Glomerular endothelial cell (primary cell): ENCODE measurements at places on chromosomes 1 and 21. TPM values are rescaled to one million over a fixed set of nuclear protein-coding genes. Genes with fewer than 3 reads are reported as not detected.

SLC30A1 gene
- total RNA-seq: 15.9 and 17.3 TPM in 2 replicates

GJC2 gene
- total RNA-seq: 0.53 TPM in 1 of 2 replicates, not detected in the other

CYP4A11 gene
- not detected in 2 replicates for total RNA-seq

CLDN17 gene
- not detected in 2 replicates for total RNA-seq

GCSAML gene
- not detected in 2 replicates for total RNA-seq

TNFRSF18 gene
- 0.58 TPM in 1 of 2 replicates, not detected in the other for total RNA-seq

- DNase-seq: no peak
These were observed 62.3 kb downstream of the CCDC185 start for GRCh38 chr1:223455470-223455869.

GRCh38 chr1:181538836-181539235 lies 55.5 kb downstream of the CACNA1E start:
- DNase-seq: no peak

DNA sequence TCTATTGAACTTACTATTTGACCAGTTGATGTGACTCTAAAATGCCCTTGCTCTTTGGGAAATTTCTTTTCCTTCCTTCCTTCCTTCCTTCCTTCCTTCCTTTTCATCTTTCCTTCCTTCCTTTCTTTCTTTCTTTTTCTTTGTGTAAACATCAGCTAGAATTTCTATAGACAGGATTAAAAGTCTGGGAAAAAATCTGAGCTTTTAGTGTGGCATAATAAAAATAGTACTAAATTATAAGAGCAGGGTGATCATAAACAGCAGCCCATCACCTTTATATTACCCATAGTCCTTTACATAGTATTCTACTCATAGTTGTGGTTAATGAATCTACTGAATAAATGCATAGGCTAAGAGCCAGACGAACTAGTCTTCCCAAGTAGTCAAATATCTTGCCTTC lies 281.0 kb upstream of the DAB1 start:
- DNase-seq: no peak

DNA sequence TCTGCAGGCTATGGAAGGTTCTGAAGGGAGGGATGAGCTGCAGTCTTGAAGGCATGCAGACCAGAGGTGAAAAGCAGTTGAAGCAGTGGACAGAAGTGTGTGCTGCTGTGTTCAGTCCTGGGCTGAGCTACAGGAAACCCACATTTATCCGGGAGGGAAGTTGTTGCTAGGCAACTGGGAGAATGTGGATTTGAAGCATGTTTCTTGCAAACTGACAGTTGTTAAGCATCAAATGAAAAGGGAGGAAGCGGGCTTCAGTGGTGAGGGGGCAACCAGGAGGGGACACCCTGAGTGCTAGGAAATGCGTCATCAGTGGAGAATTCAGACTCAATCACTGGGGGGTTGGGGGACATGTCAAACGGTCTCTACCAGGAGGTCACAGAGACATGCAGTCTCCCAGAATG lies 28.7 kb downstream of the ABCA4 start:
- DNase-seq: peak; percentile 99

- DNase-seq: no peak
These were observed 109.0 kb downstream of the SGIP1 start for GRCh38 chr1:66642992-66643391.

GRCh38 chr1:3623441-3624199 lies 1.2 kb upstream of the TPRG1L start:
- no peak for DNase-seq

DNA sequence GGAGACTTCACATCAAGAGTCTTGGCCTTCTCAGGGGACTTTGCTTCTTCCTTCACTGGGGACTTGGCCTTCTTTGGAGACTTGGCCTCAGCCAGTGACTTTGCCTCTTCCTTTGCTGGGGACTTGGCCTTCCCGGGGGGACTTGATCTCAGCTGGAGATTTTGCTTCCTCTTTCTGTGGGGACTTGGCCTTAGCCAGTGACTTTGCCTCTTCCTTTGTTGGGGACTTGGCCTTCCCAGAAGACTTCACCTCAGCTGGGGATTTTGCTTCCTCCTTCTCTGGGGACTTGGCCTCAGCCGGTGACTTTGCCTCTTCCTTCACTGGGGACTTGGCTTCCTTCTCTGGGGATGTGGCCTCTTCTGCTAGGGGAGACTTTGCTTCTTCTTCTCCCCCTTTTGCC lies 13.5 kb upstream of the CD2 start:
- DNase-seq: no peak

- no peak for DNase-seq
These were observed 59.7 kb downstream of the CLIC6 start for GRCh38 chr21:34728479-34728878.

DNA sequence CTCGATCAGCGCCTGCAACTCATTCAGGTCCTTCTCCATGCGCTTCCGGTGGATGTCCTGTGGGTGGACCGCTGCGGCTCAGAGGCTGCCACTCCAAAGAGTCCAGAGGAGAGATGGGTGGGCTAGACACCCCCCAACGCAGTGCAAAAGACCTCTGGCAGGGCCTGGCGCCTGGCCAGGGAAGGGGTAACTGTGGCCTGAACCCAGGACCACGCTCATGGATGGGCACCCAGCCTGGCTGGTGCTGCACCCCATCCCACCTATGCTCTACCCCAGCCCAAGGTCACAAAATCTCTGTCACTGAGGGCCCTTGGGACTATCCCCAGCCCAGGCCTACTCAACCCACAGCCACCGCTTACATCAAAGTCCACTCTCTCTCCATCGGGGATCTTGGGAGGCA lies 12.2 kb downstream of the TNNT2 start:
- DNase-seq: no peak

GRCh38 chr1:196357913-196358312 lies 250.3 kb downstream of the KCNT2 start:
- DNase-seq: no peak

- DNase-seq: no peak
These were observed 62.7 kb downstream of the PLPP3 start for GRCh38 chr1:56516539-56517252.

DNA sequence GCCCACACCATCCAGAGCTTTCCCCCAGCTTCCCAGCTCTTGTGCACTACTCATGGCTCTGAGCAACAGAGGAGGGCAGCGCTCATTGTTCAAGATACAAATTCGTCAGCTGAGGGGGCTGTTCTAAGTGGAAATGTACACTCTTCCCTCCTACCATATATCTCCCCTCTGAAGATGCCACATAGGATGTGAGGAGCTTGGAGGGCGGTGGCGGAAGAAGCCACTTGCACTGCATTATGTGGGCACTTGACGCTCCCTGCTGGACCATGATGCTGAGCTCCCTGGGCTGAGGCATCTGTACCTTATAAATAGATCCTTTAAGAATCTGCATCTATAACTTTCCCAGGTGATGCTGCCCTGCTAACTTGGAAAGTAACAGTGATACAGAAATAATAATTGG lies 477.6 kb upstream of the DEPDC1 start:
- no peak for DNase-seq

DNA sequence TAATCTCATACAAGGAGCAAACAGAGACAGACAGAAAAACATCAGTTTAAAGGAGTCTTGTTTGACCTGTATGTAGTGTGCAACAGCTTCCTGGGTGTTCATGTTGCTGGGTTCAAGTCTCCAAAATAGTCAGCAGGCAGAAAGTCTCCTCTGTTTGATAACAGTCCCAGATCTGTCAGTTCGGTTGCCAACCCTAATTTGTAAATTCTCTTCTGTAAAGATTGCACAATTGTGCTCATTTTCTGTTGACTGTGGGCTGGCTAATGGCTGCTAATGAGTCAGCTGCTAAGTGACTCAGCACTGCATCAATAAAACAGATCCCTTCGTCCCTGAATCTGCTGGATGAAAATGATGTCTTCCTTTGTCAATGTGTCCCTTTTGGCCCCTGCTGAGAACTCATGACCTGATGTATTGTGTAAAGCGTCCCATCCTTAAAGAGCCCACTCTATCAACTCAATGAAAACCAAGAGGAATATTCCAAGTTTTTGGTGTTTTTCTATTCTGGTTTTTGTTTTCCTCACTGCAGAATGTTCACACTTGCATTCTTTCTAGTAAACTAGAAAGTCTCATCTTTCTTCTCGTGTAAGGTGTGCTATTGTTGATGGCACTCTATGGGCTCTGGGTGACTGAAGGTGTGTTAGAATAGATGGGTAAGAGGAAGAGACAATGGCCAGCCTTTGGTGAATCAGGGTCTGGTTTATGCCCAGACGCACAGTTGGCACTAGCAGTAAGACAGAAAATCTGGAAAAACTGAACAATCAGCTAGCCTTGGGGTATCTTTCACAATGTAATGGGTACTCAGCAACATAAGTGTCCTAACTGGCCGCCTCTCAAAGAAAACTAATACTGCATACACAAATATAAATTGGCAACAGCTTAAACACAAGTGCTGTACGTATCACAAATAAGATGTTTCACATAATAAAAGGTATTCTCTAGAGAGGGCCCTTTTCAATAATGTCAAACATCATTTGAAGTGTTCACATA lies 75.1 kb upstream of the SIPA1L2 start:
- peak; percentile 23 for DNase-seq

DNA sequence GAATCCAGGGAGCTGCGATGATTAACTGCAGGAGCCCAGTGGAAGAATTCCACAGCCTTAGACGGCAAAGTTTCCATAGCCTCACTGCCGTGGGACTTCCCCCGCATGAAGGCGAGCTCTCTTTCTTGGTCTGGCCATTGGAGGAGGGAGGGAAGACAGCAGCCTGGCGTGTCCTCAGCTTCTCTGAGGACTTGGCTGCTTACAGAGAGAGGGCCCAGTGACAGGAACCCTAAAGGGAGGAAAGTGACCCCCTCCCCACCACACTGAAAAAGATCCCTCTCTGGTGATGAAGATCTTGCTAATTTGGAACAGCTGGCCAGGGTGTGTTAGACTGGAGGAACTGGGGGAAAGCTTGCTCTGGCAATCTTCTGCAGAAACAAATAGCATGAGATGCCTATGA lies 41.0 kb downstream of the ATP2B4 start:
- DNase-seq: no peak

DNA sequence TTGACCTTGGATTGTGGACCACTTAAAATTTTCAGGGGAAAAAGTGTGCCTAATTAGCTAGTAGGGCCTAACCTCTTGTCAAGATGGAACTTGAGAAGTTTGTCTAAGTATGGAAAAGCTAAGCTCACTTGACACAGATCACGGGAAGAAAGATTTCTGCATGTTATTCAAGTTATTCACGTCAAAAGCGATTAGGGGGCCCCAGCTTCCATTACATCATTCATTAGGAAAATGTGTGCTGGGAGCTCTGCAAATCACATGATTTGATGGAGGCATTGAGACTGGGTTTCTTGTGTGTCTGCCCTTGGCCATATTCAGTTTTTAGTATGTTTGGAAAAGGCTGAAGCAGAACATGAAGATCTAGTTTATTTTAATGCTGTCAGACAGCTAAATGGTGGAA lies 15.5 kb upstream of the POGZ start:
- no peak for DNase-seq

DNA sequence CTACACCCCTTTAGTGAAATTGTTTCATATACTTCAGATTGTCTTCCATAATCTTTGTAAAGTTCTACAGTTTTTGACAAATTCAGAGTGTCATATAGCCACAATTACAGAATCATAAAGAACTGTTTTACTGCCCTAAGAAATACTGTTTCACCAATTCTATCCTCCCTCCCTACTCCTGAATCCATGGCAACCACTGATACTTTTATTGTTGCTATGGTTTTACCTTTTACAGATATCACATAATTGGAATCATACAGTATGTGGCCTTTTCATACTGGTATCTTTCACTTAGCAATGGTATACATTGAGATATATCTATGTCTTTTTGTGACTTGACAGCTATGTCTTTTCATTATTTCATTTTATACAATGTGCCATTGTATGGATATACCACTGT lies 34.1 kb downstream of the RC3H1 start:
- DNase-seq: no peak

- no peak for DNase-seq
These were observed 3.3 kb upstream of the PCBP3 start for GRCh38 chr21:45640001-45640887.

- DNase-seq: no peak
These were observed 160.8 kb downstream of the PSMG1 start for GRCh38 chr21:39022466-39022862.

- no peak for DNase-seq
These were observed 54.0 kb downstream of the KIAA0040 start for GRCh38 chr1:175138579-175138978.
